ENCODE measurements at places on chromosomes 1 and 21.
A peak's percentile ranks its signal among the peaks of the same experiment; 100 is the strongest.

- DNase-seq = no peak
Observed at GRCh38 chr21:31683029-31683428, 23.5 kb downstream of the SOD1 start.

DNA sequence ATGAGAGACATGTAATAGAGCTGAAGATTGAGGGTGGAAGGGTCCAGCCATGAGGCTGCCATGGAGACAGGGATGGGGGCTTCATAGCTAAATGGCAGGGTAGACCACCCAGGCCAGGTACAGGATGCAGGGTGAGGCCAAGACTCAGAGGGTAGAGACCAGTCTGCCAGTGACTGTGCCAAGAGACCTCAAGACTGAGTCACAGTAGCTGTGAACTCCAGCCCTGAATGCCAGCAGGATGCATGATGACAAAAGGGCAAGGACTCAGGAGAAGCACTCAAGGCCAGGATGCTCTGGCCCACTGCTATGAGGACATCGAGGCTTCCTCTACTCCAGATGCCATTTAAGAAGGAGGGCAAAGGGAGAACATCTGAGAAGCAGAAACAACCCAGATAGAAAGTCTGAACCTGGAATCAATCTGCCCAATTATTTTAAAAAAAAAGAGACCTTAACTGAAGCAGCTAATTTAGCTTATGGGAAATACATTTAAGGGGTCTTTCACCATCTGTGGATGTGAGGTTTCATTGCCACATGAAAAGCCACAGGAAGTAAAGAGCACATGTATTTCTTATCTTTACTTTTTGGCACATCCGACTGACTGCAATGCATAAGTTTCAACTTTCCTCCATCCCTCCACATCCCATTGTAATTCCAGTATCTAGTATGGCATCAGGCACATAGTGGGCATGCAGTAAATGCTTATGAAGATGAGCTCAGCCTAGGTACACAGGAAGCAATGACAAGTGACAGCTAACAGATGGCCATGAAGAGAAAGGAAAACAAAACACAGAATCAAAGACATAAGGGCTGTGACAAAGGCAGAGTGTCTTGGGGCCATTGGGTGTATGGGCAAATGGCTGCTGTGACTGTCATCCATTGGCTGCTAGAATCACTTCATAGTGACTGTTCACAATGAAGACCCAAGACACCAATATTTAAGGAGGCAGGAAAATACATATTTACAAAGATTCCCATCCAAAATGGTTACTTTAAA, 40.2 kb downstream of the SUSD4 start:
- DNase-seq = no peak

- no peak for DNase-seq
Observed at GRCh38 chr1:25008192-25008485, 78.1 kb upstream of the RUNX3 start.

DNA sequence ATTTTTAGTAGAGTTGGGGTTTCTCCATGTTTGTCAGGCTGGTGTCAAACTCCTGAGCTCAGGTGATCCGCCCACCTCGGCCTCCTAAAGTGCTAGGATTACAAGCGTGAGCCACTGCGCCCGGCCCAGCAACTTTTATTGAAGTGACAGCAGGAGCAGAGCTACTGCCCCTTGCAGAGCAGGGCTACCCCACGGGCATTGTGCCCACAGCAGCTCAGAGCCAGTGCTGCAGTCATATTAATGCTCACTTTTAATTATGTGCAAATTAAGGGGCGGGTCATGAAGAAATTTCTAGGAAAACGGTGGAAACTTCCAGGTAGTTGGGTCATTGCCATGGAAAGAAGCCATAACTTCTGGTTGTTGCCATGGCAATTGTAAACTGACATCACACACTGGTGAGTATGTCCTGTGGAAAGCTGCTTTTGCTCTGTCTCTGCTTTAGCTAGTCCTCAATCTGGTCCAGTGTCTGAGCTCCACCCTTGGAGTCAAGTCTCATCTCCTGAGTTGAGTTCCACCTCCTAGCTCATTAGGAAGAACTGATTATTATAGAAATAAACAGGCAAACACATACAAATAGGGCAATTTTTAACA, 127.3 kb upstream of the ADGRL4 start:
- DNase-seq = no peak

- no peak for DNase-seq
Observed at GRCh38 chr1:200634261-200635122, 13.9 kb upstream of the KIF14 start.

GRCh38 chr1:192506741-192507155, 68.8 kb upstream of the RGS1 start:
- no peak for DNase-seq

DNA sequence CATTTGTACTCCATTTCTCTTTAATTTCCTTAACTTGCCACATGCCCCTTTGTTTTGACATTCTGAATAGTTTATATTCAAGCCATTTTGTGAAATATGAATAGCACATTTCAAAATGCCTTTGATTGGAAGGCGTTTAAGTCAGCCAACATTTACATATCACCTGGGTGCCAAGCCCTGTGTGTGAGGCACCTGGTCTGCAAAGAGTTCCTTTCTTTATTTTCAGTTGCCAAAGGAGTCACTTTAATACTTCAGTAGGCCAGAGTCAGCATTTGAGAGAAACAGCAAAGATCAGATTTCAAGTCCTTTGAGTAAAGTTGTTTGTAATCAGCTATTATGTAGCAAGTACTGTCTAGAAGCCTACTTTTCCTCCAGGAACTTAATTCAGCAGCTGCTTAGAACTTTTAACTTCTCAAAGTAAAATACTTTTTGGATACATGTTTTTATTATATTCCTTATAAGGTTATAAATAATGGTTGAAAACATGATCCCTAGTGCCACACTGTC, 70.8 kb downstream of the DTL start:
- DNase-seq = no peak

GRCh38 chr1:228938537-228938901, 203.2 kb downstream of the RHOU start:
- no peak for DNase-seq

- no peak for DNase-seq
Observed at GRCh38 chr1:197448121-197448779, 180.2 kb downstream of the CRB1 start.

DNA sequence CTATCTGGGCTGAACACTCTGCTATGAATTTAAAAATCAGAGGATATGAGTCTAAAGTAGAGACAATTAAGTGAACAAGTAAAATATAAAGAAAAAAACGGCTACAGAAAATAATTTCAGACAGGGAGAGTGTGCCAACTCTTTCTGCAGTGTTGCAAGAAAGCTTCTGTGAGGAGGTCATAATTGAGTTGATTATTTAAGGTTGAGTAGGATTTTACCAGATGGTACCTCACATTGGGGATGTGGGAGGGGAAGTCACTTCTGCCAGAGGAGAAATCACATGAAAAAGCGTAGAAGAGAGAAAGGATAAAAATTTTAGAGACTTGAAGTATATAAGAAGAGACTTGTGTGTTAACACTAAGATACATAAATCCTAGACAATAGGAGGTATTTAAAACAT, 238.0 kb upstream of the NCAM2 start:
- DNase-seq = no peak

GRCh38 chr1:58704616-58705021, 4.8 kb upstream of the MYSM1 start:
- DNase-seq = no peak

DNA sequence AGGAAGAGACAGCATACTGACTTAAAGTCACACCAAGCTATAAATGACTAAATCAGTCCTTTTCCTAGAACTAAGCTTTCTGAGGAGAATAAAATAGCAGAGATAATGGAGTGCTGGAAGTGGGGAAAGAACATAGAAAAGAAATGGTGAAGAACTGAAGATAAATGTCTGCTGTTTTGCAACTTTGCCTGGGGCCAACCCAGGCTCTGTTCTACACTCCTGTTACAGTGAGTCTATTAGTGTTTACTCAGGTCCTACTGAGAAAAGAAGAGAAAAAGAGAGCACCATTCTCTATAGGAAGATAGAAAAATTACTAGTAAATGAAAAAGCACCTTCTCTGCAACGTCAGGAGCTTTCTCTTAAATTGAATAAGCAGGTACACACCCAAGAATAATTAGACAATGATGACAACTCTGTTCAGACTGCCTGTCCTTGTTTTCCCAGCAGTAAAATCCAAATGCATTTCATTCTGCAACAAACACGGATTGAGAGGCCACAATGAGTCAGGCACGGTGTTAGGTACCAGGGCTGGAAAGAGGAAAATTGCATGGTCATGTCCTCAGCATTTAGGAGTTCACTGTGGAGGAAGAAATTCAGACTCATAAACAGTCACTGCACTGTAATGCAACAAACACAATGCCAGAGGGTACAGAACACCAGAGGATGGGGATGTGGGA, 139.4 kb upstream of the CAMK1G start:
- no peak for DNase-seq

DNA sequence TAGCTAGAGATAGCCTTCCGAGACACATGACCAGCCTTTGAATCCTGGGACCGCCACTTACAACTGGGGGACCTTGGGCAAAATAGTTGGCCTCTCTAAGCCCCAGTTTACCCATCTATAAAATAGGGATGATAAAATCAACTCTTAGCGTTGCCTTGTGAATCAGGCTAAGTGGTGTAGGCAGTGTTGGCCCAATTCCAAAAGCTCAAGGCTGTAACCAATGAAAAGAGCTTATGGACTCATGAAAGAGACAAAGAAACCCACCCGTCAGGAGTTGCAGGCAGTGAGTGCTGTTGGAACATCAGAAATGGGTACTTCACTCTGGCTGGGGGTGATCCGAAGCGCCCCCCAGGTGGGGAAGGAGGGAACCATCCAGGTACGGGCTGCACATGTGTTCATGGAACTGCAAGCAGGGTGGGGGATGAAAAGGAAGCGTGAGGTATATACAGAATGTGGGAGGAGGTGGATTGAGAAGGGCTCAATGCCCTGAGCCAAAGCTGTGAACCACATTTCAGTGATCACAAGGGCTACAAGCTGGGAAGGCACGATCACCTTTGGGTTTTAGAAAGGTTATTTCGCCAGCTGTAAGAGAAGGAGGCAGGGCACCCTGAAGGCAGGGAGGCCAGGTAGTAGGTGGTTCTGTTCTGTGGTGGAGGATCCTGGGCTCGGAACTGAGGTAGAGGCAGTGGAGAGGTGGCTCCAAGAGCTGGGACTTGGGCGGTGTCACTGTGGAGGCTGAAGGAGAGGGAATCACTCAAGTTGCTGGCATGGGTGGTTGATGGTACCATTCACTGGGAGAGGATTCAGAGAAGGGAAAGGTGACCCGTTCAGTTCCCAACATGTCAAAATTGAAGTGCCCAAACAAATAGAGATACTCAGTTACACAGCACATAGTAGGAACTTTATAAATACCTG, 11.4 kb upstream of the KIAA1614 start:
- no peak for DNase-seq

DNA sequence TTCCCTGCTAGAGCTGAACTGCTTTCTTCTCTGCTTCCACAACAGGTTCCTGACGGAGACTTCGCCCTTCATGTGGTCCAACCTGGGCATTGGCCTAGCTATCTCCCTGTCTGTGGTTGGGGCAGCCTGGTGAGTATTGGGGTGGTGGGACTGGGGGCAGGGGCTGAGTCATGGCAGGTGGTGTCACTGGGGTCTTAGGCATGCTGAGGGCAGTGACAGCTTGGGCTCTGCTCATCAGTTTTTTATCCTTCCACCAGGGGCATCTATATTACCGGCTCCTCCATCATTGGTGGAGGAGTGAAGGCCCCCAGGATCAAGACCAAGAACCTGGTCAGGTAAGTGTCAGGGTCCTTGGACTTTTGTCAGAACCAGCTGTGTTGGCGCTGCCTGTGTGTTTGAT, 1.3 kb downstream of the ATP6V0B start:
- no peak for DNase-seq

- no peak for DNase-seq
Observed at GRCh38 chr21:30425826-30426225, at the start of gene KRTAP13-3. Gene KRTAP13-3 (minus strand): TSS chr21:30425926. CDS start chr21:30425912, 14 bp downstream.

GRCh38 chr1:38246955-38247952, 200.7 kb upstream of the POU3F1 start:
- DNase-seq = peak; percentile 17

Data from BJ (cell line).